ENCODE measurements at places on chromosomes 2 and 18.

GRCh38 chr18:39655341-39655740 lies 2089.7 kb upstream of the CELF4 start:
- DNase-seq, result no peak
- H3K36me3 ChIP-seq, result no peaks in the 10 kb centered on the region
- no peak overlapping the region for H3K4me3 ChIP-seq
- H3K4me1 ChIP-seq, result no peaks in the 10 kb centered on the region
- no peak overlapping the region for H3K27ac ChIP-seq

DNA sequence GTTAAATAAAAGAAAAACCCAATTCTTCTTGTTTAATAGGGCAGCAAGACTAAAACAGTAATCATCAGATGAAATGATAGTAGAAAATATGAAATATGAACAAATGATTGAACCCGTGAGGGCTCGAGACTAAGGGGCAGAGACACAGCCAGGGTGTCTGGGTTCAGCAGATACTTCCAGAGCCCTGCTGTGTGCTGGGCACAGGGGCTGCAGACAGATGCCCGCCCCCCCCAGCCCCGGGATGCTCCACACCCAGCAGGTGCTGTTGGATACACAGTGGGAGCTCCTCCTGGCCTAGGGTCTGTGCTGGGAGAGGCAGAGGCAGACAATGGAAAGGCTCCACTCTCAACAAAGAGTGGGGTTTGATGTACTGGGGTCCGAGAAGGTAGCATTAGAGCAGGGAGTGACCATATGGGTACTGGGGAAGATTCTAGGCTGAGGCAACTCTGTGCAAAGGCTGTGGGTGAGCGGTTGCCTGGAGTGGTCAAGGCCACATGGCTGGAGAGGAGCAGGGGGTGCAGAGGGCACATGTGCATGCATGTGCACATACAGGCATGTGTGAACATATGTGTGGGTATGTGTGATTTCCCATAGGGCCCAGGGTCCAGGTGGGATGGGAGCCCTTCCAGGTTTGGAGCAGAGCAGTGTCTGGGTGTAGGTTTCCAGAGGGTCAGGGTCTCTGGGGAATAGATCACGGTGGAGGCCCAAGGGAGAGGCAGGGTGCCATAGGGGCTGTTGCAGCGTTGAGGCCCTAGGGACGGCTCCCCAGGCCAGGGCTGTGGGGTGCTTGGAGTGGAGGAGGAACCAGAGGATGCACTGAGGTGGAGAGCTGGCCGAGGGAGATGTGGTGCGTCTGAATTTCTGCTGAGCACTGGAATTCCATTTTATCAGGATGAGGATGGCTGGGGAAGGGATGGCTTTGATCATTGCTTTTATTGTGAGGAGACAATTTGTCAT lies 36.7 kb downstream of the LDLRAD4 start:
- no peak overlapping the region for H3K27ac ChIP-seq
- H3K36me3 ChIP-seq, result no peaks in the 10 kb centered on the region
- peaks cover 4% of the 10 kb centered on the region for H3K4me1 ChIP-seq
- DNase-seq, result no peak
- H3K4me3 ChIP-seq, result no peak overlapping the region

DNA sequence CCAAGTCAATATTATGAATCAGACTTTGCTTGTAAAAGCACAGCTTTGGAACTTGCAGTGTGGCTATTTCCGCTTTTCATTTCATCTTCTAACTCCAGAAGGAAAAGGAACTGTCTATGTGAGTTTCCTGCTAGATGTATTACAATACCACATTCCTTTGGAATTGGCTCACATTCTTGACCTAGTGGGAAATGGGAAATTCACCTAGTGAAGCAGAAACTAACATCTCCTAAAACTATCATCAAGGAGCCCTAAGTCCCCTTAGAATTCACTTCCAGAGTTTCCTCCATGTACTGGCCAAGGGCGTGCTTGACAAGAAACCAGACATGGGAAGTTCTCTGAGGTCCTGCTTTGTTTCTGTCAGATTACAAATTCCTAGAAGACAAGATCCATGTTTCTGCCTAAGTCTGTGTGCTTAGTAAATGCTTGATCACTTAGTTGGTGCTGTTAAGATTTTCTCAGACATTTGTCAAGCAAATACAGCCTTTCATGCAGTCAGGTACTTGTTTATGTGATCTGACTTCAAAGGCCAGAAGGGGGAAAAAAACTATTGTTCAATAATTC lies 275.7 kb upstream of the FN1 start:
- no peaks in the 10 kb centered on the region for H3K4me1 ChIP-seq
- no peak for DNase-seq
- H3K4me3 ChIP-seq, result no peak overlapping the region
- H3K27ac ChIP-seq, result no peak overlapping the region
- no peaks in the 10 kb centered on the region for H3K27me3 ChIP-seq
- no peaks in the 10 kb centered on the region for H3K36me3 ChIP-seq

GRCh38 chr18:64365106-64365505 lies 216.2 kb upstream of the LINC00305 start:
- H3K27ac ChIP-seq, result no peak overlapping the region
- H3K36me3 ChIP-seq, result no peaks in the 10 kb centered on the region

DNA sequence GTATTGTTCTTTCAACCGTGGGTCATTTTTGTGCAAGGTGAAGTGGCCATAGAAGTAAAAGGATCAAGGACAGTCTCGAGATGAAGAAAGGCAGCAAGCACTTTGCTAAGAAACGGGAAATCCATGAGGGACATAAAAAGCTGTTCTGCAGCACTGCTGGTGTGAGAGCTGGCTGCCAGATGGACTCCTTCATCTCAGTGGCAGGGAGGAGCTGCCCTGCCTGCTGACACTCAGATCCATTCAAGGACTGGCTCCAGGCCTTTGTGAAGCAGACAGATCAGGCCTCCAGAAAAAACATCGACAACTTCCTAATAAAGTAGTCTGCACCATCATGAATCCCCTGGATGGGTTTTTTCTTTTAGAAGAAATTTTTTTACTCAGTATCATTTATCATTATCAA lies 29.5 kb downstream of the RMC1 start:
- H3K36me3 ChIP-seq, result peaks cover 93% of the 10 kb centered on the region
- DNase-seq, result no peak
- H3K4me1 ChIP-seq, result no peaks in the 10 kb centered on the region
- H3K27me3 ChIP-seq, result no peaks in the 10 kb centered on the region

DNA sequence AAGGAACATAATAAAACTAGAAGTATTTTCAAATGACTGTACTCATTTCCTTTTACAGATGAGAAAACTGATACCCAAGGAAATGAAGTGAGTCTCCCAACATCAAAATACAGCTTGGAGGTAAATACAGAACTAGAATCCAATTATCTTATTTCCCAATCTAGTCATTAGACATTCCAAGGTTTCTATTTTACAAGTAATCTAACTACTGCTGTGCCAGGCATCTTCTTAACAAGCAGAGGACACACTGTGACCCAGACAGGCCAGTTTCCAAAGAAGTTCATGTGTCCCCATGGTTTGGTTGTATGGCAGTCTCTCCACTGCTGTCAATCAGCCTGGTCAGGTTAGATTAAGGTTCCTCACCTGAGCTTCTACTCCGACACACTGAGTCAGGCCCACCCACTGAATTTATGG lies 143.5 kb downstream of the THADA start:
- H3K4me3 ChIP-seq, result no peak overlapping the region
- DNase-seq, result no peak
- no peaks in the 10 kb centered on the region for H3K4me1 ChIP-seq
- H3K27ac ChIP-seq, result no peak overlapping the region
- no peaks in the 10 kb centered on the region for H3K36me3 ChIP-seq
- no peaks in the 10 kb centered on the region for H3K27me3 ChIP-seq

DNA sequence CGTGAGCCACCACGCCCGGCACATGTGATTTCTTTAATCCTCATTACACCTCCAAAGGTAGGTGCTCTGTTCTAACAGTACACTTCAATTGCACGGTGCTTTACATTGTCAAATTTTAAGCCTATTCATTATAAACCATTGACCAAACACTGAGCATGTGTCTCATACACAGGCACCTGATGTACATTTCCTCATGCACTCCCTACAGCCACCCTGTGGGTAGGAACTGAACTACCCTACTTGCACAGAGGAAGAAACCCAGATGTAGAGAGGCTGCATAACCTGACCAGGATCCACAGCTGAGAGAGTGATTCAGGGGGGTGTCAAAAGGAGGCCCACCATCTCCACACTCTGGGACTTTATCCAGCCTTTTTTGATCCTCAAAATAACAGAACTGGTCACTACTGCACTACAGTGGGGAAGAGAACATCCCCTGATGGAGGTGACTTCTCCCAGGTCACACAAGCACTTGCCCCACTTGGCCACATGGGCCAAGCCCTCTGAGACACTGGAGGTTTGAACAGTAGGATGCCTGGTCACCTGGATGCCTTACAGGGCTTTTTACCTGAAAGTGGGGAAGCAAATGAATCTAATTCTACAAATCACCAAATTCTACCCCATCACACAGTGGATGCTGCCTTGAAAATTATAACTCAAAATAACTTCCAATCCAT lies 6.9 kb upstream of the DPYSL5 start:
- peaks cover 1% of the 10 kb centered on the region for H3K4me1 ChIP-seq
- no peaks in the 10 kb centered on the region for H3K36me3 ChIP-seq
- H3K4me3 ChIP-seq, result no peak overlapping the region
- DNase-seq, result no peak
- peaks cover 14% of the 10 kb centered on the region for H3K27me3 ChIP-seq

- H3K27ac ChIP-seq, result no peak overlapping the region
- no peaks in the 10 kb centered on the region for H3K27me3 ChIP-seq
- no peaks in the 10 kb centered on the region for H3K36me3 ChIP-seq
- no peak for DNase-seq
Measured at GRCh38 chr2:25586726-25587144, 86.6 kb downstream of the DTNB start.

DNA sequence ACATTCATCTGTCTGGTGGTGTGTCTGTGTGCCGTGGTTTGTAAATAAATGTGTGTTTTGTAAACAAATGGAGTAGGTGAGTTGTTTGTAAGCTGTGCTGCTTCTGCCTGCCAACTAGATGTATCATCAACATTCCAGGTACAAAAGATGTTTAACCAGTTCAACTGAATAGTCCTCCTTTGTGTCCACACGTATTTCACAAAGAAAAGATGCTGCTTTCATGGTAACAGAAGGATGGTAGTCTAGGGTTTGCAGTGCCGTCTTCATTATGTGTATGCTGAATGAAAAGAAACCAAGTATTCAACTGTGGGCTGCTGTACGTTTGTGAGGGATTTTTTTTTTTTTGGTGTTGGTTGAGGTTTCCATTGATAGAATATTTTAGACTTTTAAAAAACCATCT lies 72.1 kb downstream of the CAMKMT start:
- no peaks in the 10 kb centered on the region for H3K36me3 ChIP-seq
- H3K4me3 ChIP-seq, result no peak overlapping the region
- H3K27me3 ChIP-seq, result no peaks in the 10 kb centered on the region
- no peak overlapping the region for H3K27ac ChIP-seq

DNA sequence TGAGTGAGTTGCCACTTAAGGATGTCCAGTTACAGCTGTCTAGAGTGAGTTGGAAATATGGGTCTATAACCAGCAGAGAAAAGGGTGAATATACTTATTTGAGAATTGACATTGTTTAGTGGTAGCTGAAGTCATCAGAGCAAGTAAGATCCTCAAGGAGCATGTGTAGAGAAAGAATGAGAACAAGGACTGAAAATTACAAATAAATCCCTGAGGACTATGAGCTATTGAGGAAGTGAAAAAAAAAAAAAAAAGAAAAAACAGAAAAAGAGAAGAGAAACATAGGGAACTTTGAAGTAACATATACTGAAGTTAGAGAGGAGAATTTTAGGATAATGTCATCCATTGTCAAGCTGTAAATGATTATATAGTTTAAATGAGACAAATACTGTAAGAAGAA lies 134.0 kb upstream of the CCDC68 start:
- DNase-seq, result no peak
- H3K4me3 ChIP-seq, result no peak overlapping the region

DNA sequence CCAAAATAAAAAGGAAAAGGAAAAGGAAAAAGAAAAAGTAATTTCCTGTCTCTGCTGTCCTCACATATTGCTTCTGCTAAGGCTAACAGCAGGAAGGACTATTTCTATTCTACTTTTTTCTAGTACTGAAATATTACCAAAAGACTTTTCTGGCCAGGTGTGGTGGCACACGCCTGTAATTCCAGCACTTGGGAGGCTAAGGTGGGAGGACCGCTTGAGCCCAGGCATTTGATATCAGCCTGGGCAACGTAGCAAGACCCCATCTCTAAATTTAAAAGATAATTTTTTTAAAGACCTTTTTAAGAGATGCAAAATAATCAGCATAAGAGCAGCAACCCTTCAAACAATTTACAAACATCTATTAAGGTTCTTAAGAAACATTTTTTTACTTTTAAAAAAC lies 31.2 kb downstream of the FASTKD1 start:
- no peak for DNase-seq
- no peaks in the 10 kb centered on the region for H3K27me3 ChIP-seq
- H3K4me1 ChIP-seq, result no peaks in the 10 kb centered on the region
- no peak overlapping the region for H3K4me3 ChIP-seq

- no peaks in the 10 kb centered on the region for H3K27me3 ChIP-seq
- H3K36me3 ChIP-seq, result no peaks in the 10 kb centered on the region
- H3K27ac ChIP-seq, result no peak overlapping the region
- H3K4me1 ChIP-seq, result no peaks in the 10 kb centered on the region
- DNase-seq, result no peak
- H3K4me3 ChIP-seq, result no peak overlapping the region
Measured at GRCh38 chr2:122680662-122681061, 925.2 kb downstream of the TSN start.

Measured in CD4-positive, alpha-beta memory T cell (primary cell).